Stimulated activated CD4-positive, alpha-beta T cell treated with anti-CD3 and anti-CD28 coated beads, Interleukin-15, amount 100 ng/mL, for 1 hour (primary cell): ENCODE measurements at places on chromosomes 7 and 10.
A peak's percentile ranks its signal among the peaks of the same experiment; 100 is the strongest.

- no peak for DNase-seq
These were observed 24.2 kb upstream of the SMIM30 start for GRCh38 chr7:113142385-113143119.

DNA sequence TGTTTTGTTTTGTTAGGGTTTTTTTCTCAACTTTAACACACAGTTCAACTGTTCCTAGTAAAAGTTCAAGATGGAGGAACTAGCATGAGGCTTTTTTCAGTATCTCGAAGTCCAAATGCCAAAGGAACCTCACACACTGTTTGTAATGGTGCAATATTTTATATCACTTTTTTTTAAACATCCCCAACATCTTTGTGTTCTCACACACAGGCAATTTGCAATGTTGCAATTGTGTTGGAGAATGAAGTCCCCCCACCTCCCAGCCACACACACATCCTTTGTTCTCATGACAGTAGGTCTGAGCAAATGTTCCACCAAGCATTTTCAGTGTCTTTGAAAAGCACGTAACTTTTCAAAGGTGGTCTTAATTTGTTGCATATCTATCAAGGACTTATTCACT is 120.9 kb downstream of the TWIST1 start:
- DNase-seq = no peak

GRCh38 chr10:31757831-31758230 is 170.8 kb downstream of the ARHGAP12 start:
- no peak for DNase-seq

DNA sequence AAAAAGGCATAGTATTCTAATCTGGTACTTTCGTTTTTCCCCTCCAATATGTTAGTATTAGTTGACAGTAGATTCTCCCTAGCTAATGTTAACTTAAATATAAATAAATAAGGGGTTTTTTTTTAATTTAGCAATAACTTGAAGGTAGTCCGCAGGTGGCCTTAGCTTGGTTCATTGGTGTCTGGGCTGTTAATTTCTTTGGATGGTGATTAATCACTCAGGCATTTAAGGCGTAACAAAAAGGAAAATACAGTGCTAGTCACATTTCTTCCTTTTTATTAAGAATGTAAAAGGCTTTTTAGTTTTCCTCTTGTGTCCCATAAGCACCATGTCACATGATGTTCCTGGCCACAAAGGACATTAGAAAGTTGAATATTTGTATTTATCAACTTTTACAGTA is 161.0 kb upstream of the POT1 start:
- no peak for DNase-seq

DNA sequence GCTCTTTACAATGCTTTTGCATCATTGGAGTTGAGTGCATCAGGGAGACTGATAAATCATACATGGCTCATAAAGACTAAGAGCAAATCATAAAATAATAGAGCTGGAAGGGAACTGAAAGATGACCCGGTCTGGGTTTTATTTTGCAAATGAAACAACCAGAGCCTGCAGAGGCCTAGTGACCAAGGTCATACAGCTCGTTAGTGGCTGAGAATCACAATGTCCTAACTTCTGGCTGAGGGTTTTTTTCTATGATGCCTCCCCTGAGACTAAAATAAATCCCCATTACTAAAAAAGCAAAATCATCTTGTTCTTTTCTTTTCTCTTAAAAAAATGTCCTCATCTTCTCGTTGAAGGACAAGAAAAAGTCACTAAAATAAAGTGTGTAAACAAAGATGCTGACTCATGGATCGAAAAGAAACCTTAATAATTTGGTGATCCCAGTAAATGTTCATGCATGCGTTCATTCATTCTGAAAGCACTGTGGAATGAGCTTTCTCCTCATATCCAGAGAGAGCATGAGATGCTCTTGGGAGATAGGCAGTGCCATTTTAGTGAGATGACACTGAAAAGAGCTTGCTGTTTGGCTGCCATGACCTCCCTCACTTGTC is 107.8 kb upstream of the PHYHIPL start:
- no peak for DNase-seq

- DNase-seq = no peak
These were observed 138.2 kb downstream of the SNX13 start for GRCh38 chr7:17802056-17802455.

GRCh38 chr10:118408181-118408580 is 66.1 kb upstream of the FAM204A start:
- DNase-seq = no peak

- no peak for DNase-seq
These were observed 25.8 kb downstream of the TMEM254 start for GRCh38 chr10:80104066-80104926.

DNA sequence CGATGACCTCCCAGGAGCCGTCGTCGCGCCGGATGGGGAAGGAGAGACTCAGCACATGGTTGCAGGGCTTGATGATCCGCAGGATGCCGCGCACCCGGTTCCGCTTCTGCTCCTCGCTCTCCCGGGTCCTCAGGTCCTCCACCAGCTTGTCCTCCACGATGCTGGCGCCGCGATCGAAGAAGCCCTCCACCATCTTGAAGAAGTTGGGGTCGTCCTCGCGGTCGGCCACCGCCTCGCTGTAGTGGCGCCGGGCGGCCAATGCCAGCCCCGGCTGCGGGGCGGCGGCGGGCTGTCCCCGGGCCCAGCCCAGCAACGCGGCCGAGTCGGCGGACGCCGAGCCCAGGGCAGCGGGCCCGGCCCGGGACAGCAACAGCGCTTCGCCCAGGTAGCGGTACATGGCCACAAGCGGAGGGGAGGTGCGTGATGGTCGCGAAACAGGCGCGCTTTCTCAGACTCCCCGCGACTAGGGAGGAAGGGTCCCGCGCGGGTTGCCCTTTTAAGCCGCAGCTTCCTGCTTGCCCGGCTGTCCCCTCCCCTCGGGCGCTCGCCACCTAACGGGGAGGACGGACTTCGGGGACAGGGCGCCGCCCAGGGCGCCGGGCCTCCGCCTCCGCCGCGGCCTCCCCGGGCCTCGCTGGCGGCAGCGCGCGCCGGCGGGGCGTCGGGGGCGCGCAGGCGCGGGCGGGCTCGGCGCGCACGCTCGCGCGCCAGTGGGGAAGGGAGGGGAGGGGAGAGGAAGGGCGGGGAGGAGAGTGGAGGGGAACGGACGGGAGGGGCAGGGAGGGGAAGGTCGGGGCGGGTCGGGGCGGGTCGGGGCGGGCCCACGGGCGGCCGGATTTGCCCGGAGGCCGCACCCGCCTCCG is at the start of the genes GLUD1 and SHLD2:
TSS of gene GLUD1 (minus strand) at position 471 of the 863 bp plus-strand sequence. CDS start at position 397, 74 bp downstream.
TSS of gene SHLD2 (plus strand) at position 834 of the 863 bp plus-strand sequence. CDS start 56,149 bp downstream, outside the sequence.
- DNase-seq = peak; percentile 73

- no peak for DNase-seq
These were observed 78.7 kb downstream of the CLEC2L start for GRCh38 chr7:139602143-139602722.

- no peak for DNase-seq
These were observed 124.5 kb downstream of the CXCL12 start for GRCh38 chr10:44260286-44260928.

DNA sequence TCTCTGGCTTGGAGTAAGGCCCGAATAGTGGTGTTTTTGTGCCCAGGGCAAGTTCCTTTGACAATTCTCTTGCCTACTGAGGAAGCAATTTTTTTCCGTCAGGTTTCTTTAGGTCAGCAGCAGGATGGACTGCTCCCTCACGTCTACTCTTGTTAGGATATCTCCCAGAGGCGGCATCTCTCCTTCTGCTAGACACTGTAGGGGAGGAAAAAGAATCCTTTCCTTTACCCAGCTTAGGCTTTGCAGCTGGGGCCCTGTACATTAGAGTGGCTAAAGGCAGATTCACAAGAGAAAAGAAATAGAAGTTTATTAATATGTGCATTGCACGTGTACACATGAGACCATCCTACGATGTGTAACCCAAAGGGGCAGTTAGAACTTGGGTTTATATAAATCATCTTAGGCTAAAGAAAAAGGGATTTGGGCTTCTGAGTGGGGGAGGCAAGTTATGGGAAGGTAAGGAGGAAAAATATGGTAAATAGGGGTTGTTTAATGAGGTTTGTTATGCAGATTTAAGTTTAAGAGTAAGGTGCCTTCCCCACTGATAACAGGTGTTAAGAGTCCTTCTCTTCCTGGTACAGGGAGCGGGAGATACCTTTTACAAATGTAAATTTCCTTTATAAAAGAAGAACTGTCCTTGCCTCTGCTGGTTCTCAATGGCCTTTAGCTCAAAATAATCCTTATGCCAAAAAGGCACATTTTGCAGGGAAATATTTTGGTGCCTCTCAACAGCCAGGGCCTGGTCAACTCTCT is 156.4 kb downstream of the AOAH start:
- no peak for DNase-seq

DNA sequence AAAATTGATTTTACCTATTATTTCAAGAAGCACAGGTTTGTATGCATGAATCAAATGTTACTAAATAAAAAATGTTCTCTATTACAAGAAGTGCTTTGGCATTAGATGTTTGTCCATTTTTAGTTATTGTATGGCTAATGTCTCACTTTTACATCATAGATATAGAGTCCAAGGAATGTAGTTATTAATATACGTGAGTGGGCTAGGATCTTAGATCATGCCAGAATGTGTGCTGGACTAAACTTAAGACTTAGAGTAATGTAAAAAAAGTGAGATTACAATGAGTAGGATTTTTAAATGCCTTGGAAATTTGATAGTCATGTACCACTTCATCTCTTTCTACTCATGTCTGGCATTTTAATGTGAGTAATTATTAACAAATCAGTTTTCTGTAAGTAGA is 196.6 kb downstream of the ARL4A start:
- DNase-seq = no peak

- no peak for DNase-seq
These were observed 44.8 kb upstream of the FAM133B start for GRCh38 chr7:92634924-92635519.

DNA sequence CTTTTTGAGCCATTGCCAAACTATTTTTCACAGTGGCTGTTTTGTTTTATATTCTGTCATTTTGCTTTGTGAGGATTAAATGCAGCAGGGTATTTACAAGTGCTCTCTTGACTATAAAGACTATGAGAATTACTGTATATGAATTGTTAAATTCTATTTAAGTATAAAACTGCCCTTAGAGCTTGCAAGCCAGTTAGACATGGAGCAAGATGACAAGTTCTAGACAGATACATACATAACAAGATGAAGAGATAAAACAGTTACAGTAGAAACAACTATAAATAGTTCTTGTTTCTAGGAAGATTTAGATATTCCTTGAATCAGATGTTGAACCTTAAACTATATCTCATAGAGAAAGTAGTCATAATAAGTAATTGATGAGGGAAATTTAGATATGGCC is 60.6 kb downstream of the DNAH11 start:
- no peak for DNase-seq

DNA sequence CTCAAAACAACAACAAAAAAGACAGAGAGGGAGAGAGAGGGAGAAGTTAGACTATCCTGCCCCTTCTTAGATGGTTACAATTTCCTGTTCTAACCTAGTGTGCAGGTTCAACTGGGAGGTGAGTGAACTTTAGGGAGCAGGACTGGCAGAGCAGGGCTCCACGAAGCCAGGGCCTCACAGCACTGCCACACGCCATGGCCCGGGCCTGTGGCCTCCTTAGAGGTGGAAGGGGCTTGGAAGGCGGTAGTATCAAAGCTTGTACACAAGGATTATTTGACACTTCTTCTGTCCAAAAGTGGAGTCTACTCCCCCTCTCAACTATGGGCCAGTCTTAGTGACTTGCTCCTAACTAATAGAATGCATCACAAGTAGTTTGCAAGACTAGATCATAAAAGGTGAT is 62.9 kb upstream of the TMEM72 start:
- no peak for DNase-seq

DNA sequence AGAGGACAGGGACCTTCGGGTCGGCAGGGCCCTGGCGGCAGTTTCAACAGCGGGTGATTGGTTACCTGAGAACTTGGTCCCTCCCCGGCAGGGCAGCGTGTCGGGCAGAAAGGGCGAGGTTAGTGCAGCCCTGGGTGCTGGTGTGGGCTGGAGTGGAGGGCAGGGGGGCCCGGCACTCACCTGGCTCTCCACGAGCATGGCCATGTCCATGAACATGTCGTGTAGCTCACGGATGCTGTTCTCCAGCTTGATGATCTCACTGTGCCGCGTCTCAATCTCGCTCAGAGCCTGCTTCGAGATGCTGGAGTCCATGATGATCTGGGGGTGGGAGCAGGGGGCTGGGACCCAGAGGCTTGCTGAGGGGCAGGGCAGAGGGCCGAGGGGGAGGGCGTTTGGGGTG is 16.8 kb downstream of the STX1A start:
- no peak for DNase-seq

GRCh38 chr10:78776756-78777155 is 292.0 kb upstream of the ZMIZ1 start:
- no peak for DNase-seq

DNA sequence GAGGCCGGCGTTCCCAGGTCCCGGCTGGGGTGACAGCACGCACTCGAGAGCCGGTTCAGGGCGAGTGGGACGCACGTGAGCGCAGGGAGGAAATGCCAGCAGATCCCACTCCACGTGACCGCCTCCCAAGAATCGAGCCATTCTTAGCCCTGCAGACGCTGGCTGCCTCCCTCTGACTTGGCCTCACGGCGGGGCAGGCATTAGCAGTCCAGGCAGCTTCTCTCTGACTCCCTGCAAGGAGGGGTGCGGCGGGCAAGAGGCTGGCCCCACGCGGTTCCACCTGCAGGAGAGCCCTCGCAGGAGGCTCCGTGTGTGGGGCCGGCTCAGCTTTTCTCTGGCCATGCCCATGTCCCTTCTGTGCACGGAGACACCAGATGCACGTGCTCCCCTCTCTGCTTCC is 10.1 kb downstream of the GPR146 start:
- DNase-seq = no peak

DNA sequence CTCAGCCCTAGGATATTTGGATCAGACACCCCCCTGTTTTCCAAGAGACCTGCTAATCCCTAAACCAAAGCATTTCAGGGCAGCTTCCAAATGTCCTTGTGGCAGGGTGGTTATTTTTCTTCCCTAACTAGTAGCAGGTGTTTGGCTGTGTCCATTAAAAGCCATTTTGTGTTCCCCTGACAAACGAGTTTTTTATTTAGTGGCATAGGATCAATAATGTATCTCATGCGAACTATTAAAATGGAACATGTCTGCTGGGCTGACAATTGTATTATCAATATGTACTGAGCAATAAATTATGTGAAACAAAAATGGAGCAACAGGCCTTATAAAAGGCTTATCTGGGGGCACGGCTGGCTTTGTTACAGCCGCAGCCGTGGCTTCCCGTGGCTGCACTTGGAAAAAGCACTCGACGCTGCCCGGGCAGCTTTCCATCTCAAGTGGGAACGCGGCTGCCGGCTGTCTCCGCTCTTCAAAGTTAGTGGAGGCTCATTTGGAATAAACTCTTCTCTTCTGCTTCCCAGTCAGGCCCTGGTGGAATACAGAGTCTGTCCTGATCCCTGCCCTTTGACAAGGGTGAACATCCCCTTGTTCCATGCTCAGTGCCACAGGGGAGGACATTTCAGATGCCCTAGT is 554.3 kb downstream of the TYW1 start:
- DNase-seq = no peak

DNA sequence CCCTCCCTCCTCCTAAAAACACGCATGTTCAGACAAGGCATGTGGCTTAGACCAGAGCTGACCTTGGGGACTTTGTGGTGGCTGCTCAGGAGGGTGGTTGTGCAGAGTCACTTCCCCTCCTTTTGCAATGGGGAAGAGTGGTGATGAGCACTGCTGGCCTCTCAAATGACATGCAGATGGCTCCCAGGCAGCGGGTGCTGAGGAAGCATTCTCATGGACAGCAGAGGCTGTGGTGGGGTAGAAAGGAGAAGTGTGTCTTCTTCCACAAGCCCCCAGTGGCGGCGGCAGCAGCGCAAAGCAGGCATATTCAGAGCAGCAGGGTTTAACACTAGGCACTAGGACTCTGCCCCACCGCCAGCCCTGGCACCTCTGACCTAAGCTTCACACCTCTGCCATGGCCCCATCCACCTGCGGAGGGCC is 105.9 kb upstream of the ANLN start:
- DNase-seq = no peak

- DNase-seq = no peak
These were observed 474.9 kb downstream of the KCNMA1 start for GRCh38 chr10:77162697-77163096.

- DNase-seq = no peak
These were observed 424.1 kb upstream of the GALNT17 start for GRCh38 chr7:70707823-70708243.
